Anterior cingulate cortex (tissue), 58 donors: ENCODE measurements at places on chromosomes 7 and 10.

DNA sequence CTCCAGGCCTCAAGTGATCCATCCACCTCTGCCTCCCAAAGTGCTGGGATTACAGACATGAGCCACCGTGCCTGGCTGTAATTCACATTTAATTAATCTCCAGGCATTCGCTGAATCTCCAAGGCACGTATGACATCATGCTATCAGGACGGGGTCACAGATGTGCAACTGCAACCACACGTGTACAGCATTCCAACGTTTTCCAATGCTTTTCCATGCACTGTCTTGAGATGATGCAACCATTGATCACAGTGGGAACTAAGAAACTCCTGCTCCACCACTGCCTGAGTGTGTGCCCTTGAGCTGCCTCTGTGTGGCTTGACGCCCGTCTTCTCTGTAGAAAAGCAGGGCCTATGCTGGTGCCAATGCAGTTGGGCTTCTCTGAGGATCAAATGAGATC is 119.8 kb upstream of the LYZL2 start:
- no peak for DNase-seq

DNA sequence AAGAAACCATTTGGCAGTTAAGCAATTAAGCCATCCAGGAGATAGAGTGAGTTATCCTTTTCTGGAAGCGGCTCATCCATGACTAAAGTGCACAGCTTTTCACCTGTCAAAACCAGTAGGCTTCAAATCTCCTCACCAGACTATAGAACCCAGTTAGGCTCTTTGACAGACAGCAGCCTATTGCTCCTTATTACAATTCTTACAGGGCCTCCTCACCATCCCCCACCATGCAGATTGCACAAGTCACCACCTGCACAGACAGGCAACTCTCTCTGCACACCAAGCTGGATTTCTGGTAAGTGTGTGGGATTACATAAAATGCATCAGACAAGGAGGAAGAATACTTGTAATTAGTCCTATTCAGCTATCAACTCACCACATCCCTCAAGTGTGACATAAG is 301.6 kb downstream of the SNX13 start:
- no peak for DNase-seq

- no peak for DNase-seq
Observed at GRCh38 chr7:96649981-96650380, 59.7 kb downstream of the SEM1 start.

DNA sequence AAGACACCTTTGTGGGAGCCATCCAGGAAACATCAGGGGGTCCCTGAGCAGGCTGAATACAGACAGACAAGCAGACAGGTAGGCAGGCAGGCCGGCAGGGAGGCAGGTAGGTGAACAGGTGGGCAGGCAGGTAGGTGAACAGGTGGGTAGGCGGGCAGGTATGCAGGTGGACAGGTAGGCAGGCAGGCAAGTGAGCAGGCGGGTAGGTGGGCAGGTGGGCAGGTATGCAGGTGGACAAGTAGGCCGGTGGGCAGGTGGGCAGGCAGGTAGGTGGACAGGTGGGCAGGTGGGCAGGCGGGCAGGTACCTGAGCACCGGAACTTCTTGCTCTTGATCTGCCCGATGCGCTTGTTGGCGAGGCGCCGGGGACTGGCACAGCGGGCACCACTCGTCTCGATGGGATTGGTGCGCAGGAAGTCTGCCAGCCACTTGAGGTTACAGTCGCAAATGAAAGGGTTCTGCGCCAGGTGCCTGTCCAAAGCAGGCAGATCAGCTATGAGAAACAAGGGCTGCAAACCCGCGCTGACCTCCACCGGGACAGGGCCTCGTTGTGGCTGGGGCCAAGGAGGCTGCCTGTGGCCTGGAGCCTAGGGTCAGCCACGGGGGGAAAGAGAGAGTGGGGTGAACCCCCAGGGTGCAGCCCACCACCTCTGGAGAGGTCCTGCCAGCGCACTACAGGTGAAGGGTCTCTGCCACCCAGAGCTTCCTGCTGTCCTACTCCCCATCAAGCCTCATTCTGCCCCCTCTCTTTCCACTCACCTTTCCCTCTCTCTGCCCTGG is 136.9 kb downstream of the SLIT1 start:
- DNase-seq: no peak

DNA sequence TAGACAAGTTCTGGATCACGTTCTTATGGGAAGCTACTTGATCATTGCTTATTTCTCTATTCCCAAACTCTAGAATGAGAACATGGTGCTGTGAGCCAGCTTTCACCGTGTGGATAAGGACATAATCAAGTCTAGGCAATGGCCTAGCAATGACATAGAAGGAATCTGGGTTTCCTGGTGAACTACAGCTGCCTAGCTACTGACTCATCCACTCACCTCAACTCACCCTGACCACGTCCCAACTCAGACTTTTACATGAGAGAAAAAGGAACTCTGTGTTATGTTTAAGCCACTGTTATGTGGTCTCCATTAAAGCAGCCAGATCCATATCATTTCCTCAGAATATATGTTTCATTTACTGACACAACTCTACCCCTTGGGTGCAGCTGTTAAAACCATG is 18.8 kb upstream of the MET start:
- DNase-seq: no peak

DNA sequence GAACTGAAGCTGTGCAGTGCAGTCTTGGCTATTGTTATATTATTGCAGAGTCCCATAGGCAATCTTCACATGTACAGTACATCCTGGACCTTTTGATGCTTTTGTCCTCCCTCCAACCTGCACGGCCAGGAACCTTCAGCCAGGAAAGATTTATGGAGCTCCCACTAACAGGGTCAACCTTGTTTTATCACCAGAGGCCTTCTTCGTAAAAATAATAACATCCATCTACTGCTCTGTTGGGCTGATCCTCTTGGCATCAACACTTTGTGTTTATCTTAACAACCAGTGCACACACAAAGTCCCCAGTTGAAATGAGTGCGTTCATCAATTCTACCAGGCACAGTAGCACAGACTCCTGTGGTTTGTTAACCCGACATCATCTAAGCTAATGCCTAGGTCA is 72.4 kb downstream of the AGMO start:
- DNase-seq: no peak

DNA sequence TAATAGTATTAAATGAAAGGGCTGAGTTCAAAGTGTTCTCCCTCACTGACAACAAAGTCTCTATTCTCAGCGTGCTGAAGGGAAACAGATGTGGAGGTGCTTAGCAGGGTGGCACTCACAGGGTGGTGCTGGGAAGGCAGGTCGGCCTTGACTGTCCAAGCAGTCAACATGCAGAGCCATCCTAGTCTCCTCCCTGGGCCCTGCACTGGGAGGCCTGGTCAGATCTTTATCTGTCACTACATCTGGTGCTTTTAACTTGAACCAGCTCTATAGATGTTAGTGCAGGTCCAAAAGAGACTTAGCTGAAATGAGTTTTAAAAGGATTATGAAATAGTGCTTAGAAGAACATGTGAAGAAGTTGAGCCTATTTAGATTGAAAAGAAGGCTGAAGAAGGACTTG is 82.1 kb downstream of the AVL9 start:
- DNase-seq: no peak

GRCh38 chr7:142714375-142714774 is 34.9 kb upstream of the PRSS1 start:
- no peak for DNase-seq

DNA sequence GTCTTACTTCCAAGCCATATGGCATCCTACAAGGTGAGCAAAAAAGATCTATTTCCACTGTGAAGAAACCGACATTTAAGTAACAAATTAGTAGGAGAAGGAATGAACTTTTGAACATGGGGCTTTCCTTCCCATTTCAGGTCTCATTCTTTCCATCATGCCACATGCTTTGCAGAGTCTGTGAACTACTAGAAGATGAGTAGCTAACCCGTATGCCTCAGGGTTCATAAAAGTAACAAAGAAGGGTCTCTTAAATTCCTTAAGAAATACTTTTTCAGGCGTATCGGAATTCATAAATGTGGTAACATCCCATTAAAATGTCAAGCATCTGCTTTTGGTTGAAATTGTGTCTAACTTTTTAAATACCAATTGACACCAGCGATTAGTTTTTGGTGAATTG is 81.3 kb upstream of the TNS3 start:
- no peak for DNase-seq

DNA sequence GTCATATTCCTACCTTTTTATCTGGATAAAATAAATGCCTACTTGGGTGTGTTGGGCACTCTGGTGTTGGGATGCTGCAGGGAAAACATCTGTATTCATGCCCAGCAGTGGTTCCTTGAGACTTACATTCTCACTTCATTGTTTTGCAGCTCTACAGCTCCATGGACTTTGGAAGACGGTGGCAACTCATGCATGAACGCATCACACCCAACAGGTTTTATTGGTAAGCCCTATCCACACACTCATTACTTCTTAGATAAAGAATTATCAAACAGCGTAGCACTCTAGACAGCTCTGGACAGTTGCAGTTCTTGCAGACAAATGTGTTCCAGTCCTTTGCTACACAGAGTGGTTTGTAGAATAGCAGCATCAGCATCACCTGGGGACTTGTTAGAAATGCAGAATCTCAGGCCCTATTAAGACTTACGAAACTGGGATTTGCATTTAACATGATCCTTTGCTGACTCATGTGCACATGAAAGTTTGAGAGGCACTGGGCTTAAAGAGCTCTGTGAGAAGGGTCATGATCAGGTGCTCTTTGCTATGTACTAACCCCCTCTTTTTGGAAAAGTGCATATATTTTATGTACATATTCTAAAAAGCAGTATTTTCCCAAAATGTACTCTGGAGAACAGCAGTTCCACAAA is 401.9 kb downstream of the SORCS3 start:
- DNase-seq: no peak

DNA sequence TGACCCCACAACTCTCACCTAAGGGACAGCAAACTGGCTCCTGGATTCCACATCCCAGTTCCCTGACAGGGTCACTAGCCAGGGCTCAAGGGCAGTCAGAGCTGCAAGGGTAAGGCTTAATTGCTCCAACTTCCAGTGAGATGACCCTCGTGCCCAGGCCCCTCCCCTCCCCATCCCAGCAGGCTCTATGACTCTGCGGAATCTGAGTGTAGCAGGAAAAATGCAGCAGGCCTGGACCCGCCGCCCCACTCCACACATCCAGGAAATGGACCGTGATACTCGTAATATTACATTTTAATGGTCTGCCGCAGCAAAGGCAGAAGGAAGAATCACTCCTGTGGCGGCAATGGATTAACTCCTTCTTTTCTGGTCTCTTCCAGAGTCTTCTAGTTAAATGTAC is 91.7 kb upstream of the CHST15 start:
- DNase-seq: no peak

DNA sequence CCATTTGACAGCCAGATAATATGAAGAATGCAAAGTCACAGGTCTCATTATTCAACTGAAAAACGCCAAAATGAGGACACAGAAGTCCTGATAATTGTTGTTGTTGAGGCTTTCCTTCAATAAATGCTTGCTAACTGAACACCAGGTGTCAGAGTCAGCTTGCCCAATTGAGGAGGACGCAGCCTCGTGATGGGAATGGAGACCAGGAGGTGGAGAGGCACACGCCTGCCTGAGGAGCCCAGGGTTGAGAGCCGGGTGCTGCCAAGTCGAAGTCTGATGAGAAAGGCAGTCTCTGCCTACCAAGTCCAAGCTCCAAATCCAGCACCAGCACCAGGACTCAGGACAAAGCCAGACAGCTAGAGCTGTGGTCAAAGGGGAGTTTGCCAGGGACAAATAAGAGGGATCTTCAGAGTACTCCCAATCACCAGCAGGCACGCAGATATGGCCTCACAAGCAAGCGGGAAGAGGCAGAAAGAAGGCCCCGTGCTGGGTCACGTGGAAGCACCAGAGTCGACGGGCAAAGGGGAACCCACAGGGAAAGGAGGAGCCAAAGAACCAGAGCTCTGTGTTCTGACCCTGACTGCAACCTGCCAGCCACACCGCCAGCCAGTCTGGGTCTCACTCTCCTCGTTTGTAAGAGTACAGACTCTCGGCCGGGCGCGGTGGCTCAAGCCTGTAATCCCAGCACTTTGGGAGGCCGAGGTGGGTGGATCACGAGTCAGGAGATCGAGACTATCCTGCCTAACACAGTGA is 47.6 kb downstream of the VOPP1 start:
- no peak for DNase-seq

DNA sequence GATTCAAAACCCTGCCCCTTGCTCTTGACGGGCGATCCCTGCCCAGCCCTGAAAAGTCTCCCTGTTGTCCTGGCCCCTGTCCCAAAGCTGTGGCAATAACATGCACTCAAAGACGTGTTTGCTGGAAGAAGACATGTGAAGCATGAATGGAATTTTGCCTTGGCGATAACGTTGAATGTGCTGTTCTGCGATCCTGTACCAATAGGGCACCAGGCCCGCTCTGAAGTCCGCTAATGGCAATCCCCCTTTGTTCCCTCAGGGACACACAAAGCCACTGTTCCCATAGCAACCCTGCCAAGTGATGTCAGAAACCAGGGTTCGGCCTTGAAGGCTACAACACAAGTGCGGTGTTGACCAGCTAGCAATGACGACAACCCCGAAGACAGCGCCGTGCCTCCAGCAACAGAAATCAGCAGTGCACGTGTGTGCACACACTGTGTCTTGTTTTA is 284.6 kb downstream of the KLF6 start:
- DNase-seq: no peak

GRCh38 chr10:80172896-80173295 is 32.4 kb downstream of the ANXA11 start:
- no peak for DNase-seq

GRCh38 chr7:158289761-158290523 is 297.7 kb downstream of the PTPRN2 start:
- no peak for DNase-seq

- DNase-seq: no peak
Observed at GRCh38 chr10:131820626-131821025, 80.2 kb upstream of the PPP2R2D start.

- DNase-seq: no peak
Observed at GRCh38 chr7:2541291-2542010, 13.9 kb downstream of the BRAT1 start.

- DNase-seq: no peak
Observed at GRCh38 chr7:1645476-1645875, 24.6 kb upstream of the ELFN1 start.

GRCh38 chr10:121942749-121943416 is 15.1 kb upstream of the ATE1 start:
- DNase-seq: no peak

DNA sequence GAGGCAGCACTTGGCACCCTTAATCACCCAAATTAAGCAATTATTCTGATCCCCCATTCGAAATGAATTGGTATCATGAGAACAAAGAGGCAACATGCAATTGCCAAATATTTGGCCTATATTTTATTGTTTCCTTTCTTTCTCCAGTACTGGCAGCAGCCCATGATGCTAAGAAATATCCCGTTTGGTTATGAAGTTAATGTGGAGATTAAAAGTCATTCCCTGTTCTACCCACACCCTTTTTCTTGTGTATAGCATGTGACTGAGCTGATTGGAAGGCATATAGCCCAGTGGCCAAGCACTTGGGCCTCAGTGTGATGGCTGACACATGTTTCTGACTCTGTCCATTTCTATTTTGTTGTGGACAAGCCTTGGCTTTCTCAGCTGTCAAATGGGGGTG is 692.3 kb upstream of the GALNT17 start:
- DNase-seq: no peak

DNA sequence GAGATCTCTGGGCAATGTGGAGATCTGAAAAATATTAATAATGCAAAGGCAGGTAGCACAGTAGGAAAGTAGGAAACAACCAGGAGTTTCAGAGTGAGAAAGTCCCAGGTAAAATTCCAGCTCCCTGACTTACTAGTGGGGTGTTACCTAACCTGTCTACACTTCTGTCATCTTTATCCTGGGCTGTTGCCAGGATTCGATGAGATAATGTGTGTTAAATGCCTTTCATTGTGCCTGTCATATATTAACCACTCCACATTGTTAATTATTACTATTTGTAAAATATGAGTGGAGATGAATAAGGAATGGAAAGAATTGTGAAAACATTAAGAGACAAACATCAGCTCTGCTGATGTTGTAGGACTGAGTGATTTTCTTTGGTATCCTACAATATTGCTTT is 50.0 kb upstream of the FRMD4A start:
- DNase-seq: no peak

- DNase-seq: no peak
Observed at GRCh38 chr7:14381306-14381705, 391.8 kb upstream of the ETV1 start.
